ENCODE measurements at places on chromosomes 5 and 9.

GRCh38 chr9:110975969-110976368, 62.3 kb downstream of the LPAR1 start:
- DNase-seq: no peak

DNA sequence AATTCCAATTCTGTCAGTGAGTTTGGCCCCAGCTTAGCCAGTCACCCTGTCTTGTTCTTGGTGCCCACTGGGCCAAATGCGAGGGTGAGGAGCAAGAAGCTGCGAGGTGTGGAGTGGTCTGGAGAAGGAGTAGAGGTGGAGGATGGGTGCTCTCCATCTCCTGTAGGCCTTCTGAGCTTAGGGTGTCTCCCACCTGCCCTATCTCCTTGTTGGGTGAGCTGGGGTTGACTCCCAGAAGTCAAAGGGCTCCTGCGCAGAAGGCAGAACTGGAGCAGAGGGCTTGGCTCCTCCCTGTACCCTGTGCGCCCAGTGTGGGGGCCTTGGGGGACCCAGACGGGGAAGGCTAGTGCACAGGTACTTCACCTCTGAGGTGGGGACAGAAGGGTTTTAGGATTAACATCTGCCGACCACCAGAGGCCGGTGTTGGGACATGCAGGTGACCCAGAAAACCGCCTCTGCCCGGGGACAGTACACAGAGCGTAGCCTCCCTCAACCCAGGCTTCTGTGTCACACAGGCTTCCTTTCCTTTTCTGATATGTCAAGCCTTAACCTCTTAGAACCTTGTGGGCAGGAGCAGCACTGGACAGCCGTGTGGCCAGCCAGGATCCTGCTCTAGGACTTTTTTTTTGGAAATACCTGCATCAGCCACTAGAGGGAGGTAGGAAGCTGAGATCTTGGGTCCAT, 16.9 kb downstream of the IL5 start:
- peak; percentile 40 for DNase-seq

- DNase-seq: no peak
Measured at GRCh38 chr5:10726913-10727517, 34.0 kb downstream of the DAP start.

GRCh38 chr9:101421653-101422065, 13.9 kb downstream of the ALDOB start:
- no peak for DNase-seq

- DNase-seq: no peak
Measured at GRCh38 chr9:104767507-104767906, 3.6 kb downstream of the NIPSNAP3B start.

DNA sequence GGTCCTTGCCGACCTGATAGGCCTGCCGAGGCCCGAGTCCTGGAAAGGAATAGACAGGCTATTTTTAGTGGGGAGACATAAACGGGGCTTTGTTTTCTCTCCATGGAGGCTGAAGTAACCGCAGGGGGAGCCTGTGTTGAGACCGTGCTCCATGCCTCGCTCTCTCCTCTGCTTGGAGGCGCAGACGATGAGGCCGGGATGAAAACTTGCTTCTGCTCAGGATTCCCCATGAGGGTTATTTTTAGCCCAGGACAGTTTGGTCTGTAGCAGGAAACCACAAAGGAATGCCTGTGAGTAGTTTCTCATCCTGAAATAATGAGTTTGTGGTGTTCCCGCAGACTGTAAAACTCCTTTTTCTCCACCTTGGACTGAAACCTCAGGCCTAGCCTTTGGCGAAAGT, 81.9 kb upstream of the RARS1 start:
- peak; percentile 96 for DNase-seq

DNA sequence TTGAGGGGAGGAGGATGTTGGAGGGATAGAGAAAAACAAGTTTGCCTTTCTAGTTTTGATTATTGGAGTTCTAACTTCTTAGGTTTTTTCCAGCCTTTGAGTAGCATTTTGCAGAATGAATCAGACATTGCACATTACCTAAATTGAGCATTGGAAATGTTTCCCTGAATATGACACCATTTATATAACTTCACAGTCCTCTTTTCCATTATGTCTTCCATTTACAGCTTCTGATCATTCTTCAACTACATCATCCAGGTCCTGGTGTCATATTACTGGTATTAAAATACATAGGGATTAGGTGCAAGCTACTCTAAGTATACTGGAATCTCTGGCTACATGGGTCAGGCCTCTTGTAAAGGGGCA, 286.1 kb downstream of the ARHGAP26 start:
- peak; percentile 51 for DNase-seq

GRCh38 chr9:93592008-93592642, 15.7 kb downstream of the PHF2 start:
- DNase-seq: no peak

GRCh38 chr5:168693297-168693696, 114.1 kb upstream of the PANK3 start:
- no peak for DNase-seq

DNA sequence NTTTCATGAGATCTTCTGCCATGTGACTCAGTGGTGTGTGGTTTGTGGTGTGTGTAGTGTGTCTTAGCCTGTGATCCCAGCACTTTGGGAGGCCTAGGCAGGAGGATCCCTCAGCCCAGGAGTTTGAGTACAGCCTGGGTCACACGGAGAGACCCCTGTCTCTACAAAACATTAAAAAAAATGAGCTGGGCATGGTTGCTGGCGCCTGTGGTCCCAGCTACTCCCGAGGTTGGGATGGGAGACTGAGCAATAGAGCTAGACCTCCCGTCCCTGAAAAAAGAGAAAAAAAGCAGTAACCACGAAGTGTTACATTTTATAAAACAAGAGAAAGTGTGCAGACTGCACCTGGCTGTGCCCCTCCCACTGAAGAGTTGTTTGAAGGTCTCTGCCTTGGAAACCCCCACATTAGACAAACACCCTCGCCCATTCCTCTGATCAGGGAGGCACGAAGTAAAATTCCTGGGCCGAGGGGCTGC, 21.2 kb upstream of the RNU6ATAC start:
- peak; percentile 42 for DNase-seq

DNA sequence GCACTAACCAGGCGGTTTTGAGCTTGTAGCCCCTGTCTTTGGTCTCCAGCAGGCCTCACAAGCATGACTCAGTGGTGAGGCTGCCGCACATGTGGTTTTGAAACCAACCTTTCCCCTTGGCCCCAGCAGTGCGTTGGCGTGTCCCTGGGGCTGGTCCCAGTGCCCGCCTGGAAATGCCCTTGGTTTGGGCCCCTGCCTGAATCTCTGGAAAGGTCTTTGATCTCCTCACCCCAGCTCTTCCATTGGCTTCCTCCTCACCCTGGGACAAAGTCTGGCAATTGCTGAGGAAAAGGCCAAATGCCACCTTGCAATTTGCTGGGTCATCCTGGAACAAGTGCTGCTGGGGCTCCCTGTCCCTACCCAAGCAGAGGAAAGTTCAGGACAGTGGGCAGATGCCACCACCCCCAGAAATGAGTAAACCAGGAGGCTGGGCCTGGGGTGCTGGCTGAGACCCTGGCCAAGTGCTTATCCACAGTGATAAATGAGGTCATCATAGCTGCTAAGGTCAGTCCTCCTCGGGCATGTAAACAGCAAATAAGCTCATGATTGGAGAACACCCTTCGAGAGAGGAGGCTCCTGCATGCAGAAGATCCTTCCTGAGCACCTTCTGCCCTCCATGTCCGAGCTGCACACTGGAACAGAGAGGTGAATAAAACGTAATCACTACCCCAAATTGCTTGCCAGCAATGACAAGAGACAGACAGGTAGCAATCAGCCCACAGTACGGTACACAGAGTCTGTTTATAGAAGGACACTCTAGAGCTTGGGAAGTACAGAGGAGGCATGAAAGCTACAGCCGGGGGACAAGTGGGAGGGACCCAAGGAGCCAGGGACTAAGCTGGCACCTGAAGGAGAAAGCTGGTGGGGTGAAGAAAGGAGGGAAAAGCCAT, 98.9 kb upstream of the CPEB4 start:
- DNase-seq: peak; percentile 44

GRCh38 chr5:117594166-117594565, 1019.5 kb upstream of the SEMA6A start:
- DNase-seq: peak; percentile 73

DNA sequence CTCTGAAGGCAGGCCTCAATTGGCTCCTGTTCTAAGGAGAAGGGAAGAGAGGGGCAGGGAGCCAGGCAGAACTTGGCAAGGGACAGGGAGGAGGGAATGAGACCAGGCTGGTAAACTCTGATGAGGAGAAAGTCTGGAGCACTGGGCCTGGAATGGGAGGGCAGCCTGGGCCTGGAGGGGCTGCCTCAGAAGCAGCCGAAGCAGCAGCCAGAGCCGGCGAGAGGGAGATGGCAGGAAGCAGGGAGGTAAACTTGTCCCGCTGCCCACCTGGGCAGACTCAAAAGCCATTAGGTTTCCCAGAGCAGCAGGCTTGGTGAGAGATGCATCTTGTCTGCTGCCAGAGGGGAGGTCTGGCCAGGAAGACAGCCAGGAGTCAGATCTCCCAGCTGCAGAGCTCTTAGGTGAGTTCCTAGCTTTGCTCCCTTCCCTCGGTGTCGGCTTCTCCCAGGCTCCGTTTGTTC, 37.0 kb upstream of the CRB2 start:
- no peak for DNase-seq

DNA sequence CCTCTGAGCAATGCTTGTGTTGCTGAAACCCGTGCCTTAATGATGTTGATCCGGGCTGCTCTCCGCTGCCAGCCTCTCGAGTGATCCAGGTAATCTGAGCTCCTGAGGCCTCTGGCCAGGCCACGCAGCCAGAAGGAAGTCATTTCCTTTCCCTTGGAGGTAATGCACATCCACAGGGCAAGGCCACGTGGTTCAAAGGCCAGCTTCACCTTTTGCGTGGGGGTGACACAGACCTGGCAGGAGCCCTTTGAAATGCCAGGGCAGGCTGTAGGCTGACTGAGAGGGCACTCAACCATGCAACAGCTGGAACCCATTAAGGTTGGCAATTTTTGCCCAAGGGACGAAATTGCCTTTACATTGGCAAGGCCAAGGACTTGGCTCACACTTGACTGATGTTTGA, 80.4 kb downstream of the LIX1 start:
- no peak for DNase-seq

DNA sequence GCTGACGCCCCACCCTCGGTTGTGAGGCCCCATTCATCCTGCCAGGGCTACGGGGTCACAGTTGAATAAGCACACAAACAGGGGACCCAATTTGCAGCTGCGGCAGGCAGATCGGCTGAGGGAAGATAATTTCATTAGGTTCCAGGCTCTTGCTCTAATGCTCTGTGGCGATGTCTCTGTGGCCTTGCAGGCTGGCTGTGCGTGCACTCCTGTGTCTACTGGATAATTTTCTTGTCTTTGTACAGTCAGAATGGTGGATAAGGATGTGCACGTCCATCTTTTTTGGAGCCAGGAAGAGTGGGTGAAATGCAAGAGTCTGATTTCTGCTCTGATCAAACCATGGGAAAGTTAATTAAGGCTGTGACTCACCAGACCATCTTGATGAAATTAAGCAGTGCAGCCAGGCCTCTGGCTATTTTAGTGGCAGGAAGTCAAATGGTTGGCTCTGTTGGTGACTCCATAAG, 39.2 kb downstream of the NSG2 start:
- peak; percentile 32 for DNase-seq

DNA sequence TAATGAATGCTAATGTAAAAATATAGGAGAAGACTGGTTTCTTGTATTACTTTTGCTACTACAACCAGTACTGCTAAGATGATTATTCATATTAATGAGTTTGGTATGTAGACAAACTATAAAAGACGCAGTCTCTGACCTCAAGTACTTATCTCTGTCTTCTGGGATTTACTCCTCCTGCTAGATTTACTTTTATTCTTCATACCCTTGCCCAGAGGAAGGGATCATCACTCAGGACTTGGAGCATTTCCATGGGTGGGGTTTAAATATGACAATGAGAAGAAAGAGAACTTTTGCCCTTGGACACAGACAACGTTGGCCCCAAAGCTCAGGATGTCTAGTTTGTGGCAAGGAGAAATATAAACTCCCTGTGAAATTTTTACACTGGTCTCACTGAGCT, 126.1 kb downstream of the BNC2 start:
- DNase-seq: peak; percentile 78

DNA sequence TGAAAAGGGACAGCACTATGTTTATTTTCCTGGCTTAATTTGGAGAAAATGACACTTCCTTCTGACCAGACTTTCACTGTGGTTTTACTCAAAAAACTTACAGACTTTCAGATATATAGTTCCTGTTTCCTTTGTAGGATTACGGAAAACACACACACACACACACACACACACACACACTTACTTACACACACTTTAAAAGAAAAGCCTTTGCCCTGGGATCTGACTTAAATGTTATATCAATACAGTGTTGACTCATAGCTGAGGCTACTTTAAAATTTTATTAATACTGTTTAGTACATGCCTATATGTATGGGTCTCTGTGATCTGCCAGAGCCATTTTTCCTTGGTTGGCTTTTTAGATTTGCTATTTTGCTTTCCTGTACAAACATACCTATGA, 758.3 kb downstream of the DNAH5 start:
- DNase-seq: no peak

- no peak for DNase-seq
Measured at GRCh38 chr9:79778581-79778980, 206.8 kb downstream of the TLE4 start.

GRCh38 chr9:96135753-96136290, 166.2 kb downstream of the HSD17B3 start:
- DNase-seq: no peak

GRCh38 chr9:83707518-83707767, 315 bp downstream of the UBQLN1 start:
- peak; percentile 78 for DNase-seq

- no peak for DNase-seq
Measured at GRCh38 chr9:120522558-120522957, 57.4 kb downstream of the CDK5RAP2 start.

DNA sequence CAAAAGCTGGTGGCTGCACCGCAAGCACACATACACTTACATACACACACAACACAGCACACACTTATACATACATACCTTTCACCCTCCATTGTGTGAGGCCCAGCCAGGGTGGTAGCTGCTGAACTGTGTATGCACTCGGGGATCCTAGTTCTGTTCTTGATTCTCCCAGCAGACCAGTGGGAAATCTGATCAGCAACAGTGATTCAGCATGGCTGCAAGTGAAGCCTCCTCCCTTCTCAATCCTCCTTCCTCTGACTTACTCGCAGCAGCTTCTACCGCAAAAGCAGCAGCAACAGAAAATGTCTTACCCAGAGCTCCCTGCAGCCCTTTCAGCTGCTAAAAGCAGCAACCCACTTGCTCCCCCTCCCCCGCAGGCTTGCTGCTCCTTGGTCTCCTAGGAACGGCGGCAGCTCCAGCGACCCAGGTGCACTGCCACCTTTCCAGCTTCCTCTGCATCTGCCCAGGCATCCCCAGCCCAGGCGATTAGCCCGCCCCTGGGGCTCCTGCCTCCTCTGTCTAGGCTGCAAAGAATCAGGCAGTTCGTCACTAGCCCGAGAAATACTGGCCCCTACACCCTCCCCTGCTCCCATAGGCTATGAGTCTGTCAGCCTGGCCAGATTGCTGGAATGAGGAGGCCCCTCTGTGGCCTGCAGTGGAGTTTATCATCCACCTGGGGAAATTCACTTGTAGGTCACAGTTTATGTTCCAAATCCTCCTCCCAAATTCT, at the start of gene KLHL3:
Gene KLHL3 (minus strand): TSS at position 535 of the 730 bp plus-strand sequence. CDS start 443 bp downstream, at position 92.
- peak; percentile 57 for DNase-seq

DNA sequence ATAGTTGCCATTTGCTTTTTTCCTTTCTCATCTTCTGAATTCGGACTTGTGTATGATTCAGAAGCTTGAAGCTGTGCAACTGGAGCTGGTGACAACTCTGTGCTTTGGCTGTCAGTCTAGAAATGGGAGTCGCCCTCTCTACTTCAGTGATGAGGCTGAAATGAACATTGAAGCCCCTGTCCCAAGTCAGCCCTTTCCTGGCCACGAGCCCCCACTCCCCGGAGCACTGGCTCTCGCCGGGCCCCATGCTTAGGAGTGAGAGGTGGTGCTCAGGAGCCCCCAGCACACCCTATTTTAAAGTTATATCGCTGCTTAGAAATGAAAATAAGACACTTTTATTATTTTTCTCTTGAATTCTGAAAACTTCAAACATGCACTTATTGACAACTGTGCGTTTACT, 66.0 kb downstream of the PSMB7 start:
- no peak for DNase-seq
